ENCODE measurements at places on chromosomes 1 and 21.

GRCh38 chr1:77412820-77413530, 131.2 kb downstream of the AK5 start:
- DNase-seq: no peak

DNA sequence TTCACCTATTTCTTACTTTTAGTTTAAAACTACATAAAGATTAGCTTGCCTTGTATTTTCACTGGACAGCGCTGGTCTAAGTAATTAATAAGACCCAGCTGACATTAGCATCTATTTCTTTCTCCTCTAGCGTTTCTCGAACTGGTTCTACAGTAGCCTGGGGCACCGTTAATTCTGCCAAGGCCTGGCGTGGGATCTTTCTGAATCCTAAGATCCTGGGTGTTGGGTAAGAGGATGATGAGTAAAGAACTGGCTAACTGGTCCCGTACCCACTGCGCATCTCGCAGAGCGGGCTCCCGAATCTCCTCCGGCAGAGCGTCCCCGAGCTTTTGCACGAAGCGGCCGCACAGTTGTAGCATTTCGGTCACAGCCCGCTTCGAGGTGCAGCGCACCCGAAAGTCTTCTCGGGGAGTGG, 309 bp downstream of the NSL1 start:
- no peak for DNase-seq

DNA sequence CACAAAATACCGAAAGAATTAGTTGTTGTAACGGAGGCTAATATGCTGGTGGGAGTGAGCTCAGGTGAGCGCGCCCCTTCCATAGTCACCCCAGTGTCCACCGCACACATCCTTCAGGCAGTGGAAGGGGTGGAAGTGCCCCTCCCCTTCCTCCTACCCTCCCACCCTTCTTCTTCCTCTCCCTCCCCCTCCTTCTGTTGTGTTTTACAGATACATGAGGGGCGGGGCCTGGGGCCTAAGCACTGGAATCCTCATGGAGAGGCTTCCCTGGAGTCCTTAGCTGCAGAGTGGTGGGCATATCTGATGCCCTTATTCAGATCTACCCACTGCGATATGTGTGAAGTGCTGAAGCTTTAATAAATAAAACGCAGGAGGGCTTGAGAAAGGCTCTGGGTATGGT, 10.3 kb upstream of the ADARB1 start:
- DNase-seq: no peak

GRCh38 chr1:81666586-81666985, 134.1 kb upstream of the ADGRL2 start:
- no peak for DNase-seq

DNA sequence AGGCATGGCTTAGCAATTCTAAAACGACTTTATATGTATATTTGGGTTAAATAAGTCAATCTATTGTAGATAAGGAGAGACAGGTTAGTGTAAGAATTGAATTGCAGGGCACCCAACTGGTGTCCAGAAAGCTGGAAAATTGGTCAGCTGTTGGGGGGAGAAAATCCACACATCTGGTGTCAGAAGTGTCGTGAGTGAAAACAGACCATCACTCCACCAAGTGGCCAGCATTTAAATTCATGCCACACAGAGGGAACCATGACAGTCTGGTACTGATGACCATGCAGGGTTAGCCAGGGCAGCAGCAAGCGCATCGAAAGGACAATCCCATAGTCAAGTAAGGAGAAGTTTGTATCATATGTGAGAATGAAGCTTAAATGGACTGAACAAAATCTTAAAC, 11.7 kb downstream of the LAX1 start:
- no peak for DNase-seq

DNA sequence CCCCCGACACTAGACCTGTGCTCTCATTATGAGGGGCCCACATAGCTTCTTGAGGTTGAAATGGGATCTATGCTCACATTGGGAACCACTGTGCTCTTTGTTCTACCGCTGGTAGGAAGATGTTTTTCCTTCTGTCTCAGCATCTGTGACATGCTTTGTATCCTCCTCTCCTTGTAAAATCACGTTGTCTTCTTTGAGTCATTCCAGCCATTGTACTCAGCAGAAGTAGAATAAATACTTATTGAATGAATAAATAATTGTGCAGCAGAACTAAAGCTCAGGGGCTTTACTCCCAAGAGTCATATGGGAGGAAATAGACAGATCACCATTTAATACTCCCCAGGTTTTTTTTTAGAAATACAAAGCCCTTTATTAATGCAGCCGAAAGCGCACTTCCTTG, 66.3 kb upstream of the EDEM3 start:
- no peak for DNase-seq

DNA sequence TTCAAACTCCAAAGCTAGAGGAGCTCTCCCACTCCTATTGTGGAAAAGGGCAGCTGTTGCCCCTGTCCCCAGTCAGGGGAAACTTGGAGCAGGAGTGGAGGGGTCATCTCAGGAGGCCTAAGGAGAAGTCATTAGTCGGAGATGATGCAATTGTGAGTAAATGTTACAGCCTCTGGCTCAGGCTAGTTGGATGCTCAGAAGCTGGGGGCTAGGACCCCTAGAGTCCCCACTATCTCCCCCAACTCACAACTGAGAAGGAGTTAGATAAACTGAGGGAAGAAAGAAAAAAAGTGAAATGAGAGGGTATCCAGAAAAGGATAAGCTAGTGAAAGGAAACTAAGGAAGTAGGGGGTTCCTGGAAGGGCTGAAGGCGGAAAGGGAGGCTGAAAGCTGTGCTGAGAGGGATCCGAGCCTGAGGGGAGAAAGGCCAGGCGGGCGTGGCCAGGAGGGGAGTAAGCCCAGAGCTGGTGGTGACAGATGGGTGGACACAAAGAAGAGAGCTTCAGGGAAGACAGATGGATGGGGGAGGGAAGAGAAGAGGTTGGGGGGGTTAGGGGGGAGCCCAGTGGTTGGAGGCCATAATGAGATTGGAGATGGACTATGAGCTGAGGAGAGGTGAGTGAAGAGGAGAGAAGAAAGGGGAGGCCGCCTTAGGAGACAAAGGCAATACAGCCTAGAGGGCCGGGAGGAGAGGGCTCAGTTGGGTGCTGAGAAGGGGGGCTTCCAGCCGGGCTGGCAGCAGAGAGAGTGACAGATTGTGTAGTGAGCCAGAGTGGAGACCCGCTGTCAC, 4.5 kb upstream of the NHLH1 start:
- DNase-seq: peak; percentile 38

GRCh38 chr1:150472601-150473200, 14.5 kb upstream of the TARS2 start:
- DNase-seq: no peak

DNA sequence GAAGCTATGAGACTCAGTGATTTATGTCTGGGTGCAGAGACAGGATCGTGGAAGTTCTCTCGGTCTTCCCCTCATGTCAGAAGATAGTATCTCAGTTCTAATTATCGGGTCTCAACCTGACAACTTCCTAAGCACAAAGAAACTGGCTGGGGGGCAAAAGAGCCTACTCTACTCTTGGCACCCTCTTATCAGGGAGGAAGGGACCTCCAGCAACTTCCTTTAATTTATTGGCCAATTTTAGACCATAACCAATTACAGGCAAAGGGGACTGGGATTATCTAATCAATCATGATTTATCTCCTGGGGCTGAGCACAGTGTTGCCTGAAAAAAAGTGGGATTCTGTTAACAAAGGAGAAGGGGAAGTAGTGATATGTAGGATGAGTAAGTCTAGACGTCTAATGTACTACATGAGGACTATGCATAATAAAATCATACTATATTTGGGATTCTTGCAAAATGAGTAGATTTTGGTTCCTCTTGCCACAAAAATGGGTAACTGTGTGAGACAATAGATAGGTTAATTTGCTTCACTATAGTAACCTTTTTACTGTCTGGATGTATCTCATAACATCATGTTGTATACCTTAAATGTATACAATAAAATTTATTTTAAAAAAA, 98.8 kb downstream of the ZFYVE9 start:
- no peak for DNase-seq

GRCh38 chr1:175725684-175726083, 17.7 kb downstream of the TNR start:
- no peak for DNase-seq

DNA sequence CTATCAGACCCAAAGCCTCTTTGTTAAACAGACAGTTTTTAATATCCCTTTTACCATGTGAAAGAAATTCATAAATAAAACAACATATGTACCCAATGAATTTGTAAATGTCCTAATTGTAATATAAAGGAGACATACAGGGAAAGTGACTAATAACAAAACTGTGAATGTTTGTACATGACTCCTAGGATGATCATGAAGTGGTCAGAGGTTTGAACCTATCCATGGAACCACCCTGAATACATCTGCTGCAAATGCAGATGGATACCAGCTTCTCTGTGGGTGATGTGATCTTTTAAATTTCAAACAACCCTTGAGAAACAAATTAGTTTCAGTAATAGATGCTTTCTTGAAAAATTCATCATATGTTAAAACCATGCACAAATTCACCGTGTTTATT, 16.7 kb upstream of the ACBD3 start:
- no peak for DNase-seq

GRCh38 chr1:151058692-151059091, 730 bp downstream of the CDC42SE1 start:
- no peak for DNase-seq

GRCh38 chr21:44957901-44958451, 18.1 kb downstream of the SLX9 start:
- DNase-seq: no peak

- no peak for DNase-seq
Measured at GRCh38 chr1:14106126-14106525, 406.1 kb downstream of the PRDM2 start.

DNA sequence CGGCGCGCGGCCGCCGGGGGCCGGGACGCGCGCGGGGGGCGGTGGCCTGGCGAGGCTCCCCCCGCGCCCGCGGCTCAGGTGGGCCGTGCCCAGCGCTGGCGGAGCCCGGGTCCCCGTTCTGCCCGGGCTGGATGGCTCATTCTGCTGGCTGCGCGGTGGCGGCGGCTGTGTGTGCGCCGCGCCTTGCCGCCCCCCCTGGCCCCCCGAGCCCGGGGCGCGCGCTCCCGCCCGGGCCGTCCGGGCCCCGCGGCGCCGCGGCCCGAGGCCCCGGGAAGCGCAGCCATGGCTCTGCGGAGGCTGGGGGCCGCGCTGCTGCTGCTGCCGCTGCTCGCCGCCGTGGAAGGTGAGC, at the start of gene EPHB2:
Gene EPHB2 (plus strand): TSS at position 139 of the 349 bp plus-strand sequence. CDS start 144 bp downstream, at position 283.
- DNase-seq: peak; percentile 63

DNA sequence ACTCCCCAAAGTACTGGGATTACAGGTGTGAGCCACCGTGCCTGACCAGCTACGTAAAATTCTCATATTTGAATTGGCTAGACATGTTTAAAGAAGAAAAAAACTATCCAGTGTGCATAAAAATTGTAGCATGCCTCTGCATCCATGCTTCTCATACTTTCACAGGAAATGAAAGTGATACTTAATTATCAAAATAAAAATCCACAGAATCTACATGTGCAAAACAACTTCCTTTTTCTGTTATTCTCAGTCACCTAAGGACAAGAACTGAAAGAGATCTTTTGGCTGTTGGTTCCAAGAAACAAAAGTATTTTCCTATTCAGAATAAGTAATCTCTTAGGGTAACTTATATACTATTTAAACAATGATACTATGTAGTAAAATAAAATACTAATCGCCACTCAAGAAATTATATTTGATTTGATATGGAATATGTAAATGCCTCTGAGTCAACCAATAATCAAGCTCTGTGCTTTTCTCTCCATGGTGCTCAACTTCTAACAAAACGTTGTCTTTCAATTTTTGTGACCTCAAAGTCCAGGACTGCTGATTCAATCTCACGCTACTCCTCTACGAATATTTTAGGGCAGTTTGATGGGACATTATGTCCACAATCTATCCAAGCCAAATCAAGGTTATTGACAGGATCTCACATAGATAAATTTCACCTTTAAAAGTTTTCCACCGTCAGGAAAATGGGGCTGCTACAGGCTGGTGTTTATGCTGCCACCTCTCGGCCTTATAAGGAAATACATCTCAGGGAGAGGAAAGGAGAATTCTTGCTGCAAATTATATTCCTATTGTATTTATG, 102.7 kb downstream of the ZNF281 start:
- no peak for DNase-seq

GRCh38 chr21:35511696-35512162, 462.6 kb upstream of the RUNX1 start:
- no peak for DNase-seq

DNA sequence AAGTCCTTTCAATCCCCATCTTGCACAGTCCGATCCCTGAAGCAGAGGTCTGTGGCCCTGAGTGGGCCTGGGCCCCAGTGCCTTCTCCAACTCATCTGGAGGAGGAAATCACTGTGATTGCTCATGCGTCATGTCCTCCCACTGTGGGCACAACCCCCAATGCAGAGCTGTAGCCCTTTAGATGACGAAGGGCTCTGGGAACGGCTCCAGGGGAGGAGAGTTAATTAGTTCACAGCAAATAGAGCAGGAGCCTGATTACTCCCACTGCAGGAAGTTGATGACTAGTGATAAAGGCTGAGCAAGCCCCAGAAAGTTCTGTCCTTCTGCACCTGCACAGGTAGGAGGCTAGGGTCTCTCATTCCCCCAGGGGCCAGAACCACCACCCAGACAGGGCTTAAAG, 111.5 kb downstream of the CCDC185 start:
- DNase-seq: no peak
